ENCODE measurements at places on chromosomes 11 and 22.

DNA sequence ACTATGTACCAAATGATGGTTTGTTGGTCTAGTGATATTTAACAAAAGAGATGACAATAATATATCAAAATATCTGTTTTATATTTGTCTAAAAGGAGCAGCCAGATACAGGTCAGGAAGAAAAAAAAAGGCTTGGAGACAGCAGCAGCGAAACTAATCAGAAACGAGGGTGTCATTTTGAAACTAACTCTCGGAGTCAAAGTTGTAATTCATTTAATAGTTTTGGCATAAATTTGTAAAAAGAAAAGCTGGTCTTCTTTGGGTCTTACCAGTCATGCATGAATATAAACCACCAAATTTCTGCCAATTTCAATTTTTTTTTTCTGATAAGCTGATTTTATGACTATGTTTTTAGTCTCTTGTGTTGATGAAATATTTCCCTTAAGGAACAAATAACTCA lies 25.5 kb downstream of the NPAT start:
- no peak for DNase-seq

- DNase-seq: no peak
Measured at GRCh38 chr22:50221410-50222300, 20.8 kb downstream of the SELENOO start.

GRCh38 chr11:1077033-1077416 lies 2.4 kb downstream of the MUC2 start:
- no peak for DNase-seq

DNA sequence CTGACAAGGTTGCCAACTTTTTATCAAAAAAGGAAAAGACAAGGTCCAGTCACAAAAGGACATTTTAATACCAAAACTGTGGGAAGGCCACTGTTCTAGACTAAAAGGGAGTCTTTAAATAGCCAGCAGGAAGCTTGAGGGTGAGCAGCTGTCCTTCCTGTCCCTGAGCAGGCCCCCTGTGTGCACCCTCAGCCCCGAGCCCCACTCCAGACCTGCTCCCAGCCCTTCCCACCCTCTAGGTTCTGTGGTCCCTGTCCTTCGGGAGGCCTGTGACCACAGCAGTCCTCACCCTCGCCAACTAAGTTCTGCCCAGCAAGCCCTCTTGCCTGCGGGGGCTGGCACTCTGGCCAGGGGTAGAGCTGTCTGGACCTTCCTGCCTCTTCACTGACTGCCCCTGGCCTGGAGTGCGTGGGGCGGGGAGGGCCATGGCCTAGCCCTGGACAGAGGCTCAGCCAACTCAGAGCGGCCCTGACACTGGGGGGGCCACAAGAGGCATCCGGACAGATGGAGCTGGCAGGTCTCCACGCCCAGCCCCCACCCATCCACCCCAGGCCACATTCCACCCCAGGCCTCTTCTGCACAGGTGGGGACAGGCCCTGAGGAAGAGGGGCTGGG lies 1.6 kb upstream of the PLXNB2 start:
- no peak for DNase-seq

GRCh38 chr11:1277936-1278512 lies 31.4 kb downstream of the TOLLIP start:
- DNase-seq: no peak

GRCh38 chr11:75644946-75645345 lies 23.9 kb downstream of the MAP6 start:
- DNase-seq: no peak

DNA sequence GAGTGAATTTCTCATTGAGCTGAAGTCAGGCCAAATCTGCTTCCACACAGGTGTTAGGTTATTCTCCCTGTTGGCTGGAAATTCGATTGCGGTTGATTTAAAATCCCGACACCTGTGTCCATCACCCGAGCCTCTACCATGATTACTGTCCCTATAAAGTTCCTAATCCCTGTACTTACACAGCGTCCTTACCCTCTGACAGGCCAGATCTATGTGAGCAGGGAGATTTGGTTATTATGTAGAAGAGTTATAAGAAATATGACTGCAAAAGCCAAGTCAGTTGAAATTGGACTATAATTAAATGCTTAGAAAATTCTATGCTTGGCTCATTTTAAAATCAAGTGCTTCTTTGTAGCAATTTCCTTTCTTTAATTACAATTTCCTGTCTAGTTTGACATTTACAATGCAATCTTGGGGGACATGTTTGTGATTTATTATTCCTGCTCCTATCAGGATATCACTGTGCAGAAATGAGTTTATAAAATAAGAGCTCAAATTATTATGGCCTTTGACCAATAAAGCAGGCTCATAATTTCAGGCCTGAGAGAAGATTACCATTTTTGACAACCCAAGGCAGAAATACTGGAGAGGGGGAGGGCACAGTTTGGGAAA lies 32.5 kb upstream of the LMO1 start:
- DNase-seq: no peak

DNA sequence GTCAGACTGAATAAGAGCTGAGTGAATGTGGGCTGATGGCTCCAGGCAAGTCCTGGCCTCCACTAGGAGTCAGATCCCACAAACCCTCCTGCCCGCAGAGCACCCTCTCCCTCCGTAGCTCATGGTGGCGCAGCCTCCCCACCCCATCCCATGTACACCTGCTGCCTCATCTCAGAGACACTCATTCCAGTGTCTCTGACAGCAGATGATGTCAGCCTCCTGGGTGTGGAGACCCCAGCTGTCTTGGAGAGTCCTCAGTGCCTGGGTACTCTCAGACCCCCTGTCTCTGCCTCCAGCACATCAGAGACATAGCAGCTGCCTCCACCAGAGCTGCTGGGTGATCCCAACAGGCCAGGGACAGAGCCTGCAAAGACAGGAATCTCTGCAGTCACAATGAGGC lies 9.5 kb downstream of the IGLL5 start:
- no peak for DNase-seq

GRCh38 chr11:118226781-118227180 lies 2.0 kb upstream of the JAML start:
- no peak for DNase-seq

DNA sequence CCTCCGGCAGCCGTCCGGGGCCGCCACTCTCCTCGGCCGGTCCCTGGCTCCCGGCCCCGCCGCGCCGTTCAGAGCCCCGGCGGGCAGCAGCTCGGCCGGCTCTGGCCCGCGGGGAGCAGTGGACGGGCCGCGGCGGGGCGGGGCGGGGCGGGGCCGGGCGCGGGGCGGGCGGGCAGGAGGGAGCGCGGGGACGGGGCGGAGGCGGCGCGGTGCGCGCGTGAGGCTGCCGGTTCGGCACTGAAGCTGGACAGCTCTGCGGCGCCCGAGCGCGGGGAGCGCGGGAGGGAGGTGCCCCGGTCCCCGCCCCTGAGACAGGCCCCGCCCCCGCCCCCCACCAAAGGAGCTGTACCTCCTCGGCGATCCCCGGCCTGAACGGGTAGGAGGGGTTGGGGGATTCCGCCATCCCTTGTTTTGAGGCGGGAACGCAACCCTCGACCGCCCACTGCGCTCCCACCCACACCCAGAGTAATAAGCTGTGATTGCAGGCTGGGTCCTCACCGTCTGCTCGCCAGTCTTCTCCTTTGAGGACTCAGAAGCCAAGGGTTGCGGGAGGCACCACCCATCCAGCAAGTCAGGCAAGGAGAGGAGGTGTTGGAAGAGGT lies at the start of gene DRD2:
TSS of gene DRD2 (minus strand) at position 239 of the 602 bp plus-strand sequence. CDS start 50,747 bp downstream, outside the sequence.
- DNase-seq: no peak

DNA sequence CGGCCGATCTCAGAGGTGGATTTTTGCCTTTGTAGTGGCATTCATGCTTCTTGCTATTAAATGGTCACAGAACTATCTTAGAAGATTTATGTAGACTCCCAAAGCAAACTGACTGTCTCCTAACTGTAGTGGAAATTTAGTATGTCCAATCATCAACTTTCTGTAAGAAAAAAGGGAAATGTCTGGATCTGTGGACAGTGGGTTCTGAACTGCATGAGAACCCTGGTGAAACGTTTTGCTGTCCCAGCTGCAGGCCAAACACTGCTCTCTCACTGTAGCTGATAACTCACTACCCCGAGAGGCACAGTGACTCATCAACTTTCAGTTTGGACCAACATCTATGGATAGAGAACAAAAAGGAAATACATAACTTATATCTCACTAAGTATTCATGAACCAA lies 387.1 kb downstream of the SOX6 start:
- DNase-seq: no peak

DNA sequence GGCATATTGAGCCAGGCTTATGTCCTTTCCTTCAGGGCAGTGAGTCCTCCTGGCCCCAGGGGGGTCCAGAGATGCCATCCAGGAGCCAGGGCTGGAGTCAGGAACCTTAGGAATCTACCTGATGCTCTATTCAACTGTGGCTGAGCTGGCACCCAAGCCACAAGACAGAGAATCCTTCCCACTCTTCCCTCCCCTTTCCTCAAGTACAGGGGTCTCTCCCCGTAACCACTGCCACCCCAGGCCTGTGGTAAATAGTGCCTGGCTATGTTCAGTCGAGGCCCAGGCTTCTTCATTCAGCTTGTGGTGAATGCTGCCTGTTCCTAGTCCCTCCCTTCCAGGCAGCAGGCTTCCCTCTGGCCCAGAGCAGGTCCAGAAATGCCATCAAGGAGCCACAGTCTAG lies 45.5 kb upstream of the THY1 start:
- no peak for DNase-seq

GRCh38 chr11:27861706-27862430 lies 161.6 kb upstream of the BDNF start:
- no peak for DNase-seq

DNA sequence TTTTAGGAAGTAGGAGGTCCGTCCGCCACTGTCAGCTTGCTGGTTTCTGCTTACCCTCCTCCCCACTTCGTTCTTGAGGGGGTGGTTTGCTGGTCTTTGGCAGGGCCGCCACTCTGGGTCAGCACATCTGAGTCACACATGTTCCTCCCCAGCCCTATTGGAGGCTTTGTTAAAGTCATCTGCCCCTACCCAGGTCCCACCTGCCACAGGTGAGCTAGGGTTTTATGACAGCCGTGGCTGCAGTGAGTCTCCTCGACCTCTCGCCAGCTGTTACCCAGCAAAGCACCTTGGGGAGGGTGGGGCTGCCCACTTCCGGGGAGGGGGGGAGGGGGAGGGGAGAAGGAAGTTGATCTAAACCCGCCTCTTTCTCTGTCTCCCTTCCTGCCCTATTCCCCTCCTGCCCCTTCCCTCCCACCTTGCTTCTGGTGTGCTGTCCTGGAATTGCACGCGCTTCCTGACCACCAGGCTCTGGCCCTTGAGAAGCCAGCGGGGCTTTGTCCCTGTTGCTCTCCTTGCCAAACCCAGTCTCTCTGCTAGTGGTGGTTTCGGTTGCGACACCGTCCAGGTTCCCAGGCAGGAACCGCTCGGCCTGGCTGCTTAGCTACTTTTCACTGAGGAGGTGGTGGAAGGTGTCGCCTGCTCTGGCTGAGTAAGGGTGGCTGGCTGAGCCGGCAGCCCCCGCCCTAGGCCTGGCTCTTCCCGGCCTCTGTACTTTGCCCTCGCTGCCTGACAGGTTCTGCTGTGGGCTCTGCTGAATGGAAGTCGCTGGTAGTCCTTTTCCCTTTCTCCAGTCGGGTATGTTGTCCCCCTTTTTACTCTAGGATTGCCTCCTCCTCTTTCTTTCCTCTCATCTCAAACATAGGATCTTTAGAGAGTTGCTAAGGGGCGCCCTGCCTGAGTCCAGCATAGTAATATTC lies 28.5 kb downstream of the RCOR2 start:
- DNase-seq: peak; percentile 55

DNA sequence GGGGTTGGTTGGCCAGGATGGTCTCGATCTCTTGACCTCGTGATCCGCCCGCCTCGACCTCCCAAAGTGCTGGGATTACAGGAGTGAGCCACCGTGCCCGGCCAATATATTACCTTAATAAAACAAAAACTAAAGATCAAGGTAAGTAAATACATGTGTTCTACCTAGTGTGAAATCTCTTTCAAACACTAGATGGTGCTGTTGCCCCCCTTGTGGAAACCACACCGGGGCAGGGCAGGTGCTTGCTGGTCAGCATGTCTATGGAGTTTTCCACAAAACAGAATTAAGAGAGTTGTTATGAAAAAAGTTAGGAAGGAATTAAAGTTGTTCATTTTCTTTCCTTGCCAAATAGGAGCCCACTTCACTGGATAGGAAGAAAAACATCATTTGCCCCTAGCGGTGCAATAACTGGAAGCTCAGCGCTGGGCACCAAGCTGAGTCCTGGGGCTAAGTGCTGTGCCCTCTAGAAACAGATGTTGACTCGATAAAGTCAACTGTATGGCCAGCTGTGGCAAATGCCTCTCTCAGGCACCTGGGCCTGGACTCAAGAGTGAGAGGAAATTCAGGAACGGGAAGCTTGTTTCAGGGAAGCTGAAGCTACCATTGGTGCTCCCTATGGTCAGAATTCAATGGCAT lies 6.3 kb upstream of the KCNJ5 start:
- no peak for DNase-seq

DNA sequence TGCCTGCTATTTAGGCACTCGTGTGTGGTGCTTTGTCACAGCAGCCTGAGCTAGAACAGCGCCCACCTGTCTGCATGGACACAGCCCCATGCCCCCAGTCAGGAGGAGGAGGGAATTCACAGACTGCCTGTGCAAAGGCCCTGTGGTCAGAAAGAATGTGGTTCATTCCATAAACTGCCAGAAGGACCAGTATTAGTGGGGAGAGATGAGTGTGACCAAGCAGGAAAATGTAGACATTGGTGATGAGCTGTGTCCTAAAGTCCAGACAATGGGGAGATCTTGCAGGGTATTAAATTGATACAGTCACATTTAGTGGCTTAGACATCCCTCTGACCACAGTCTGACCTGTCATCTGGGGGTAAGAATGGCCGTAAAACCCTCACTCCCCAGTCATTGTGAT lies 83.7 kb upstream of the LINC01488 start:
- no peak for DNase-seq

DNA sequence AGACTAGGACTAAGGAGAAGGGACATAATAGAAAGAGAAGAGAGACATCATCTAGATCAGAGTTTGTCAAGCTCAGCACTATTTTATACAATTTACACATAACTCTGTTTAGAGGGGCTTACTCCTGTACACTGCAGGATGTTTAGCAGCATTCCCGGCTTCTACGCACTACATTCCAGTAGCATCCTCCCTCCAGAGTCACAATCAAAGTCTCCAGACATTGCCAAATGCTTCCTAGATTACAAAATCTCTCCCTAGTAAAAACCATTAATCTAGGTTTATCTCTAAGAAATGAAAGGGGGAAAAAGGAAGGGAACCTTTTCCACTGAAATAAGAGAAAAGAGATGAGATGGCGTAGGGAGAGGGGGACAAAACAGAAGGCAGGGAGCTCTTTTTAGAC lies 4.0 kb downstream of the USP28 start:
- no peak for DNase-seq
